Stimulated activated CD4-positive, alpha-beta T cell treated with anti-CD3 and anti-CD28 coated beads, TNF-alpha, amount 100 ng/mL, for 48 hours (primary cell): ENCODE measurements at places on chromosomes 1 and 21.
A peak's percentile ranks its signal among the peaks of the same experiment; 100 is the strongest.

GRCh38 chr1:49059087-49059486, 282.4 kb upstream of the BEND5 start:
- DNase-seq: no peak

- DNase-seq: no peak
Observed at GRCh38 chr21:18877917-18878316, 474.3 kb upstream of the TMPRSS15 start.

DNA sequence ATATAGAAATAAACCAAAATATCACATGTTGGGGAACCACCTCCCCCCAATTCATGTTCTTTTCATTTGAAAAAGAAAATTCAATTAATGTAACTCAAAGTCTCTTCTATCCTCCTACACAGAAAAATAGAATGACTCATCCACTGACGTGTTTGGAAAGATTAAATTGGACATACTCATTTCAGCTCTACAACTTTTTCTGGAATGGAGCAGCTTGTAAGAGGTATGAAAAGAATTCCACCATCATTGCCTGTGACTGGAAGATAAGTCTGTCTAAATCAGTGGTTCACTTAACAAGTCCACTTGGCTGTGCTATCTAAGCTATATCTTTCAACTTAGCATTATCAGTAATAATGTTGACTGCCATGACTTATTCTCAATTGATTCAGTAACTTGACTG, 702.3 kb downstream of the BRINP3 start:
- no peak for DNase-seq

GRCh38 chr1:242086706-242087105, 87.8 kb upstream of the MAP1LC3C start:
- DNase-seq: no peak

- peak; percentile 79 for DNase-seq
Observed at GRCh38 chr1:206897175-206897574, at the start of gene IL24. IL24 (plus strand) TSS chr1:206897443; CDS start chr1:206897833, 390 bp downstream.

DNA sequence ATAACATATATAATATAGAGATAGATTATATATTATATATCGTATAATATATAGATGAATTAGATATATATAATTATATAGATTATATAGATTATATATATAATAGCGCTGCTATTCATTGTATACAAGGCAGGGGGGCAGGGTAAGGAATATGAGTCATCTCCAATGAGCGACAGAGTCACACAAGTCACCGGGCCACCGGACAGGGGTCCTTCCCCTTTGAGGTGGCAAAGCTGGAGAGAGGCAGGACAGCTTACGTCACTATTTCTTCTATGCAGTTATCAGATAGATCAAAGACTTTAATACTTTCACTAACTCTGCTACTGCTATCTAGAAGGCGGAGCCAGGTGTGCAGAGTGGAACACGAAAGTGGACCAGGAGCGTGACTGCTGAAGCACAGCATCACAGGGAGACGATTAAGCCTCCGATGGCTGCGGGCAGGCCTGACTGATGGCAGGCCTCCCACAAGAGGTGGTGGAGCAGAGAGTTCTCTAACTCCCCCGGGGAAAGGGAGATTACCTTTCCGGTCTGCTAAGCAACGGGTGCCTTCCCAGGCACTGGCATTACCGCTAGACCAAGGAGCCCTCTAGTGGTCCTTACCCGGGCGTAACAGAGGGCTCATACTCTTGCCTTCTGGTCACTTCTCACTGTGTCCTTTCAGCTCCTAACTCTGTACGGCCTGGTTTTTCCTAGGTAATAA, 2154.7 kb downstream of the MRPL39 start:
- DNase-seq: no peak

DNA sequence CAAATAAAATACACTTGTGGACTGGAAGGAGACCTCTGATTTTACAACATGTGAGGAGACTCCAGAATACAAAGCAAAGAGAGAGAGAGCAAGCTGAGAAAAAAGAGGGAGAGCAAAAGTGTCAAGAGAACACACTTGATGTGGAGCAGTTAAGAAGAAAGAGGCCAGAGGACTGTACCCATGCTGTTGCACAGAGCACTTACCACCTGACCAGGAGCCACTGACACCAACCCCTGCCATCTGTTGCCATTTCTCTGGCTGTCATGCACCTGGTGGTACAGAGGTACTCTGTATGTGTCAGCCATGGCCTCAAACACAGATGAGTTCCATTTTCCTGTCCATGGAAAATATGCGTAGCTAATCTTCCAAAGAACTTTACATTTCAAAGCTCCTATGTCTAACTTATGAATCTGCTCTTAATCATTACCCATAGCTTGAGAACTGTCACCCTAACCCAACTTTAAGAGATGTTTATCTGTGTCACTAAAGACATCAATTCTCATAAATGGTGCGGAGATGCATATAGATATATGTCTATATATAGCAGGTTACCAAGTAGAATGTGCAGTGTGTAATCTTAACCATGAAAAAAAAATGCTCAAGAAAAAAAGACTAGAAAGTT, 32.8 kb upstream of the ABCD3 start:
- DNase-seq: no peak

DNA sequence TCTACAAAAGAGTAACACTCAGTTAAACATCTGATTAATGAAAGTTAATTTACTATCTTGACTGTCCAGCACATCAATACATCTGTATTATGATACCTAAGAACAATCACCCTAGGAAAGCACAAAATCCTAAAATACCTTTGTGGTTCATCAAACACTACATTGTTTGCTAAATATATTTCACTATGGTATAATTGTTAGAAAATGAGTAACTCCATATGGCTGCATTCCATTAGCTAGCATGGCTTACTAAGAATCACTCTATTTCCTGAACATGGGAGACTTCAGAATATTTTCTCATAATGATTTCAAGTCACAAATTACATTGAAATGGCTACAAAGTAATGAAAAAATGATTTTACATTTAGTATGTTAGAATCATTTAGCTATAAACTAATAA, 12.5 kb downstream of the TRMT1L start:
- DNase-seq: no peak

- DNase-seq: no peak
Observed at GRCh38 chr1:78483903-78484302, 6.9 kb upstream of the PTGFR start.

- no peak for DNase-seq
Observed at GRCh38 chr1:17347769-17348592, 24.0 kb upstream of the PADI6 start.
